ENCODE measurements at places on chromosomes 1 and 21. TPM values are rescaled to one million over a fixed set of nuclear protein-coding genes. Genes with fewer than 3 reads are reported as not detected.

GRCh38 chr1:40936931-40937339 is 42.6 kb upstream of the CTPS1 start:
- no peak overlapping the region for H3K4me3 ChIP-seq
- H3K36me3 ChIP-seq, result no peaks in the 10 kb centered on the region
- H3K27me3 ChIP-seq, result no peaks in the 10 kb centered on the region
- H3K4me1 ChIP-seq, result no peaks in the 10 kb centered on the region
- no peak for DNase-seq

- H3K4me3 ChIP-seq, result no peak overlapping the region
- H3K27me3 ChIP-seq, result no peaks in the 10 kb centered on the region
- no peaks in the 10 kb centered on the region for H3K36me3 ChIP-seq
- DNase-seq, result no peak
- no peaks in the 10 kb centered on the region for H3K4me1 ChIP-seq
Measured at GRCh38 chr1:110264430-110264829, 54.3 kb downstream of the KCNC4 start.

The NES gene
- 3.7 TPM for total RNA-seq

The SYNJ1 gene
- 4.1 TPM for total RNA-seq

DNA sequence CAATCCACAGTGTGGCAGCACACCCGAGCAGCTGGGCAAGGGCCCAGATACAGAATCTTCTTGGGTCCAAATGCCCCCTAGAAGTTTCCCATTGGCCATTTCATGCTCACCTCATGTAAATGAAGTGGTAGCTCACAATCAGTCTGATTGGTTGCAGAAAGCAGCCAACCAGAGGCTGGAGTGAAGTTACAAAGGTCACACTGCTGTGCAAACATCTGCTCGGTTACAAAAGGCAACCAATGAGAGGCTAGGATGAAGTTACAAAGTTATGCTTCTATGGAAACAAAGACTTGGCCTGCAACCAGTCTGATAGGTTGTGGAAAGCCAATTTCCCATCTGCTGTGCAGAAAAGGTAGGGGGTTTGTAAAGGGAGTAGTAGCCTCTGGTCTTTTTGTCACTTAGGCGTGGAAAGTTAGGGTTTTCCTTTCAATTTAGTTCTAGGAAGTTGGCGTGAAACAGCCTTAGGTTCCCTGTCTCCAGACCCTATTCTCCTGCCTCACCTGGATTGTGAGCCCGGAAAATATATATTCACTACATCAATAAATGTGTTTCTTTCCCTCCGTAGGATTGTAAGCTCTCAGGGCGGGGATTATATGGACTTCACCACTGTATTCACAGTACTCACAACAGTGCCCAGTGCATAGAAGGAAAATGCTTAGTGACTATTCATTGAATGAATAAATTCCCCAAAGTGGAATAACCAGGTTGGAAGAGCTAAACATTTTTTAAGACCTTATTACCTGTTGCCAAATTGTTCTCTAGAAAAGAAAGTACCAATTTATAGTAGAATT is 91.9 kb downstream of the URB2 start:
- H3K4me1 ChIP-seq, result peaks cover 6% of the 10 kb centered on the region
- no peak for DNase-seq
- no peaks in the 10 kb centered on the region for H3K27me3 ChIP-seq
- H3K27ac ChIP-seq, result no peak overlapping the region
- no peak overlapping the region for H3K4me3 ChIP-seq

The SLC6A9 gene
- total RNA-seq, result 0.57 TPM

The DDX59 gene
- total RNA-seq, result 28.8 TPM

DNA sequence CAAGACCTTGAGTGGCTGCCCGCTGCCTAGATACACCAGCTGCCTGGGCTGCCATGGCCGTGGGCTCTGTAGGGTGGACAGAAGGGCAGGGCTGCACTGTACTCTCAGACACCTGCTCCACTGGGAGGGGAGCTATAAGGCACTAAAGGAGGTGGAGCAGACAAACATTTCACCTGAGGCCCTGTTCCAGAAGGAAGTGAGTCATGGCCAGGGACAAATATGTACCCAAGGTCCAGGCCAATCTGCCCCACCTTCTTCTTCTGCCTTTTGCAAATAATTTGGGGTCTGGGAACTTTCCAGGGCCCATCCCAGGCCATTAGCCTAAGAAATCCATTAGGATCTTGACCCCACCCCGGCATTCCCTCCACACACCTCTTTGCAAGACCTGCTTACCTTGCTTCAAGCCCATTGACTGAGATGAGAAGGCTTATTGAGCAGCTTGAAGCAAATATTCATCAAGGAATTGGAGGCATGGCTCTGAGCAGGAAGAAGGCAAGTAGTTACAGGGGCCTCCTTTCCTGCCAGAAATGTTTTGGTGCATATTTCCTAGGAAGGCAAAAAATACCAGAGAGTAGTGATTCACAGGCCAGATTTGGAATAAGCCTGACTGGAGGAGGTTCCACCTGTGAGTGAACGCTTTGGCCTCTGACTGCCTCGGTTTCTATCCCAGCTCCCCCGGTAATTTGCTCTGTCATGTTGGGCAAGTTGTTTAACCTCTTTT is at the start of gene CAPN8:
Gene CAPN8 (minus strand): TSS at position 110 of the 721 bp plus-strand sequence. CDS start 55 bp downstream, at position 55.
- no peaks in the 10 kb centered on the region for H3K36me3 ChIP-seq
- H3K4me1 ChIP-seq, result no peaks in the 10 kb centered on the region
- H3K27me3 ChIP-seq, result no peaks in the 10 kb centered on the region
- H3K27ac ChIP-seq, result no peak within 1 kb of the TSS

DNA sequence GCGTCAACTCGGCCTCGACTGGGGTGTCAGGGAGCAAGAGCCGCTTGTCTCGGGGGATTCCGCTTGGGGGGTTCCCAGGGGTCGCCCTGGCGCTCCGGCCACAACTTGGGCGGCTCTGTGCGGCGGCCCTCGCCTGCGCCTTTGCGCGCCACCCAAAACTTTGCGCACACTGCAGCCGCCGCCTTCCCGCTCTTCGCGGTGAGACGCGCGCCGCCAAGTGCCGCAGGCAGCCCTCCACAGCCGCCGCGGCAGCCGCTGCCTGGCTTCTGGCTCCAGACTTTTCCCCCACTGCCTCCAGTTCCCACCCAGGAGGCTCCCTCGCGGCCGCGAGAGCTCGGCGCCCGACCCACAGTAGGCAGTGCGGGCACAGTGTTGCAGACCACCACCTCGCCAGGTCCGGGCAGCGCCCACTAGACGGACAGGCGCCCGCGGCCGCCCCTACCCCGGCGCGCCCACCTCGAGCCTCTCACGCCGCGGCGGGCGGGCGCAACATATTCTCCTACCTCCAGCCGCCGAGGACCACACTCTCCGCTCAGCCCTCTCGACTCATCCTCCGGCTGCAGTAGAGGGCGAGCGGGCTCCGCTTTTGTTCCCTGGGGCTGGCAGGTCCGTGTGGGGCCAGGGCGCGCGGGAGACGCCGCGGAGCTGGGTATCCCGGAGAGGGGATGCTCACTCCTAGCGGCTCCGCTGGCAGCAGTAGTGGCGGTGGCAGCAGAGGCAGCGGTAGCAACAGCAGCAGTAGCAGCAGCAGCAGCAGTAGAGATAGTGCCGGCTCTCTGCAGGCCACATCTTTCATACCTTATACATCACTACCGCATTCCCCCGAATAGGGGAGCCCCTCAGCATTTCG is 296.6 kb downstream of the OMA1 start:
- peaks cover 55% of the 10 kb centered on the region for H3K27me3 ChIP-seq
- H3K36me3 ChIP-seq, result no peaks in the 10 kb centered on the region

DNA sequence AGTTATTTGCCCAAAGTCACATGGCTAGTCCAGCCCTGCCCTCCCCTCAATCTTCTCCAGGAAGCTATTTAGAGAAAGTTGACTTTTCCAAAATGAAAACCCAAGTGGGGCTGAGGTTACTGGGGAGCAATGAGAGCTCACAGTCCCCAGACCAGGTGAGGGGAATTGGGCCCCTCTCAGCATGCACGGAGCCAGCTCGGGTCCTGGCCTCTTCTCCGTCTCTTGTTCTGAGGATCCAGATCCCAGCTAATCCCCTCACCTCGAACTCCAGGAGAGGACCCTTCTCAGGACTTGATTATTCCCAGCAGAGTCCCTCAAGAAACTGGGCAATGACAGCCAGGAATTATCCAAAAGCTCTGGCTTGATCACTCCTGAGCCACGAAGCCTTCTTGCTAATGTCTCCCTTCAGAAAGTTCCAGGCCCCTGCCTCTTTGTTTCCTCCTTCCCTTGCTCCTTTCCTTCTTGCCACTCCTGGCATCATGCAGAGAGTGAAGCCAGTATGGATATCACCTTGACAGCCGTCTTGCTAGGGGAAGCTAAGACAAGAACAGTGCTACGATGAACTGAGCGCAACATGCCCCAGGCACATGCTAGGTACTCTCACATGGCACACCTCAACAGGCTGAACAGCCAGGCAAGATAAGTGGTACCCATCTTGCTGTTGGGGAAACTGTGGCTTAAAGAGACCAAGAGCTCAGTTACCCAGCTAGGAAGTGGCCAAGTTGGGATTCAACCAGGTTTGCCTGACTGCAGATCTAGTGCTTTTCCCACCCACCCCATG is 51.9 kb downstream of the KLHDC7A start:
- no peak for DNase-seq
- no peaks in the 10 kb centered on the region for H3K27me3 ChIP-seq
- no peak overlapping the region for H3K4me3 ChIP-seq
- H3K27ac ChIP-seq, result no peak overlapping the region
- H3K4me1 ChIP-seq, result no peaks in the 10 kb centered on the region

The JAK1 gene
- total RNA-seq, result 97.4 TPM

DNA sequence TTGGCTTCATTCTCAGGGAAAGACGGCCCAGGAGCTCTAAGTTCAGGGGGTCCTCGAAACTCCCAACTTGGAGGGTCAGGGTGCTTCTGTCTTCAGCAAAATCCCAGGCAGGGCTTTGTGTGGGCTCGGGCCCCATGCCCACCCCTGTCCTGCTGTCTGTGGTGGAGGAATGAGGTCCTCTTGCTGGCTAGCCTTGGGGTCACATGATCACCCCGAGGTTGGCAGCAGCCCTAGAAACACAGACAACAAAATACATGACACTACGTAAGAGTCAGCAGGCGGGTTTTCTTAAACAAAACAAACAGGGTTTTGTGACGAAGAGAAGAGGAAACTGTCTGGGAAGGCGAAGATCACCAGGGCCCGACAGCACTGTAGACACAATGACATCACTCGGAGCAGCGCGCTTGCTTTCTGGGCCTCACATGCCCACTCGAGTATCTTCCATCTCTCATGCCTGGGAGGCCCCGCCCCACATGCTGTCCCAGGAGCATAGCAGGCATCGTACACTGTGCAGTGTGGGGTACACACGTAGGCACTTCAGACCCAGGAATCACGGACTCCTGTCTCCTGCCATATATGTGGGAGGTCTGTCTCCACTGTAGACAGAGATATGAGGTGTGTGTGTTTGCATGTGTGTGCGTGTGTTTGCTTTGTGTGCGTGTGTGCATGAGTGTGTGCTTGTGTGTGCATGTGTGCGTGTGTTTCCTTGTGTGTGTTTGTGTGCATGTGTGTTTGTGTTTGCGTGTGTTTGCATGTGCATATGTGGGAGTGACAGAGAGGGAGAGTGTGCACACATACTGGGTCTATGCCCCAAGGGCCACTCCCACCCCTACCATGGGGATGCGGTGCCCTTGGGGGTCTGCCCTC is 94.7 kb downstream of the SIK1 start:
- peaks cover 12% of the 10 kb centered on the region for H3K4me1 ChIP-seq
- H3K27ac ChIP-seq, result no peak overlapping the region
- DNase-seq, result no peak
- H3K36me3 ChIP-seq, result no peaks in the 10 kb centered on the region

DNA sequence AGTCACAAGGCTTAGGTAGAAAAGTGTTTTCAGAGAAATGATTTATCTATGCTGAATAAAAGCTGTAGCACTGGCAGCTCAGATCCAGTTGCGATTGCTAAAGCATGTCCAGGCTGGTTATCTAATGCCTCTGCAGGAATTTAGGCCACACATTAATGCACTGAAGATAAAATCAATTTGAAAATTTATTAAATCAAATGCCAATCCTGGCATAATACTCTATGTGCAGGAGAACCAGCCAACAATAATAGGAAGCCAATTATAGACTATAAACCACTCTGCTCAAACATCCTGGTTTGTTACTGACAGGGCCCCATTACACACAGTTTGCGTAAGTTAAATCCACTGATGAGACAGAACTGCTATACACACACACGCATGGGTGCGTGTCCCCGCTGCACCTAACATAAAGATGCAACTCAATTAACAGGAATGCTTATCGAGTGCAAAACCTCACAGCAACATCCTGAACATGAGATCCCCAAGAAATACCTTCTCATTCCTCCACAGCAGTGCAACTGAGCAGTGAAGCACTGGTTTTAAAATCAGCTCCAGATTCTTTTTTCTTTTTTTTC is 40.6 kb downstream of the PTP4A2 start:
- H3K4me1 ChIP-seq, result peaks cover 9% of the 10 kb centered on the region
- no peaks in the 10 kb centered on the region for H3K36me3 ChIP-seq
- DNase-seq, result no peak

DNA sequence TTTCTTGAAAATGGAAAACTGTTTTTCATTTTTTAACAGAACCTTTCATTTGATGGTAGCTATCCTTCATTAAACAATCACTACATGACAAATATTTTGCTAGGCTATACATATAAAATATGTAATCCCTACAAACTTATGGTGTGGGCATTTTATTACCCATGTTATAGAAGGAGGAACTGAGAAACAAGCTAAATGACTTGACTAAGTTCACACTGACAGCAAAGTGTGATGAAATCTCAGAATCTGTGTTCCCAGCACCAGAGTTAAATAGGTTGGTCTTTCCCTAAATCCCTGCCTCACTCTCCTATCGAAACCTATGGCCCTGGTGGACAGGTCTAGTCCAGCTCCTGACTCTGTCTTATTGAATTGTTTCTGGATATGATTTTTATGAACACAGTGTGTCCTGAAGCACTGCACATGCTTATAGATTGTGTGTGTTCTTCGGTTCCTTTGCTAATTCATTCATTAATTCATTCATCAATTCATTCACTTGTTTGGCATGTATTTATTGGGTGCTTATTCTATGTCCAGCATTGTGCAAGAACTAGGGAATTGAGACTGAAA is 301.0 kb downstream of the GRIK1 start:
- no peak for DNase-seq
- no peak overlapping the region for H3K4me3 ChIP-seq
- no peaks in the 10 kb centered on the region for H3K27me3 ChIP-seq
- H3K27ac ChIP-seq, result no peak overlapping the region
- H3K36me3 ChIP-seq, result no peaks in the 10 kb centered on the region

The FAM177B gene
- 0.42 TPM for total RNA-seq

The FNDC7 gene
- 0.05 TPM for total RNA-seq

GRCh38 chr1:47334765-47335435 is 1.3 kb downstream of the CMPK1 start:
- H3K27ac ChIP-seq, result peak overlapping the region; percentile 89
- peak; percentile 6 for DNase-seq
- peak overlapping the region; percentile 74 for H3K4me3 ChIP-seq
- H3K36me3 ChIP-seq, result no peaks in the 10 kb centered on the region
- H3K27me3 ChIP-seq, result no peaks in the 10 kb centered on the region

The FMO2 gene
- total RNA-seq, result 0.61 TPM

DNA sequence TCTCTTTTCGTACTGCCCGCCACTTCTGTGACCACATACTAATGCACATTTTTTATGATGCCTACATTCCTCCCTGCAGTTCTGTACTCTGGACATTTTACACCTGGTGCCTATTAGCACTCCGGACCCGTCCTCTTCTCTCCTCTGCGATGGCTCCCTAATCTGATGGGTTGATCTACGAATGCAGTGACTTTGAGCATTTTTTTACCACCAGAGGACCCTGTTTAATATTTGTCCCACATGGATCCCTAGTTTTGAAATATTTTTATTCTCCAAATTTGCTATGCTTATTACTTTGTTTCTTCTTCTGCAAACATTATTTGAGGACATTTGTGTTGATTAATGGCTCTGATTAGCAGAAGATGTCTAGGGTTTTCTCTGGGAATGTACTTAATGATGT is 5.2 kb downstream of the PPFIA4 start:
- no peak overlapping the region for H3K27ac ChIP-seq
- DNase-seq, result no peak
- H3K4me3 ChIP-seq, result no peak overlapping the region
- H3K27me3 ChIP-seq, result peaks cover 3% of the 10 kb centered on the region
- no peaks in the 10 kb centered on the region for H3K36me3 ChIP-seq
- H3K4me1 ChIP-seq, result peaks cover 2% of the 10 kb centered on the region

All from thymus (tissue), 14 donors.